ENCODE measurements at places on chromosomes 3 and 15.

- no peak for DNase-seq
Observed at GRCh38 chr3:127720161-127720823, 47.5 kb downstream of the ABTB1 start.

DNA sequence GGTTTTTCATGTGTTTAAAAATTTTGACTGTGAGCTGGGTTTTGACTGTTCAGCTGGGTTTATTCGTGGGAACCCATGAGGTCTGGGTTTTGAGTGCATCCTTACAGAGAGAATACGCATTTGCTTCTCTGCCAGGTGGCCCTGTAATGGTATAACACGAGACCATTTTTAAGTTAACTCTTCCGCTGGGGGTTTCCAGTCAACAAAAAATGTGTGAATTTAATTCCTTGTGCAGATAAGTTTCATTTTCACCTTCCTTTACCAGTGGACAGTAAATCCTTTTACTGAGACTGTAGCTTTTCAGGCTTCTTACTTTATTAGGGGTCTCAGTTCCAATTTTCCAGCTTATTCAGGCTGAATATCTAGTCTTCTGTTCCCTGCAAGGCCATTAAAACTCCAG, 149.6 kb downstream of the OPA1 start:
- DNase-seq, result no peak

DNA sequence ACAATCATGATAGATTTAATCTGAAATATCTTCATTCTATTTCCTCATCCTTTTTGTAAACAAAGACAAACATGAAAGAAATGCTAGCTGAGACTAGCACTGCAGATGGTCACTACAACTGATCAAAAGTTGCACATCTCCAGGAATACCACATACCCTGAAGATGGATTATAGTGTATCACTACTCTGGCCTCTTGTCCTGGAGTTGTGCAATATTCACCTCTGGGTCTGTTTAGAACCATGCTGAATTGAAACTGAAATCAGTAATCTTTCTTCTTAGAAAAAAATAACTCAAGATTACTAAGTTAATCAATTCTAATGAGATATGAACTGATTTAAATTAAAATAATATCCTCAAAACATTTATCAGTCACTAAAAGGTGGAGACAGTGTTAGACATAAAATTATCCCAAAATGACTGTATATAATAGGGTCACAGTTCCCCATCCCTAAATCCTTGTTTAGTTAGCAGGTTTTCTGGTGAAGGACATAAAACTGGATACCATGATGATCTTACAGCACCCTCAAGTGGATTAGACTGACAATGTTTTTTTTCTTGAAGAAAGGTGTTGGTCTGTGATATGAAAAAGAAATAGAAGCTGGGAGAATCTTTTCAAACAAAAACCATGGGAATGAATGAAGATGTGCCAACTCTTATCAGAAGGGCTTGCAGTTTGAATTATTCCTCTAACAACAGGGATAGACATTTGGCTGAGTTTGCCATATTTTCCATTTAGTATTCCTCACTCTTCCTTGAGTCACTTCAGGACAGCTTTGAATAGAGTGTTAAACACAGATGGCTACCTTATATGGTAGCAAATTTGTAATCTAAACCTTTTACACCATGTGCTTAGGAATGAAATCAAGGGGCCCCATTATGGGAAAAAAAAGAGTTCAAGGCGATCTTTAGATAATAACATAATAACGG, 7.1 kb upstream of the TTC14 start:
- DNase-seq, result no peak

DNA sequence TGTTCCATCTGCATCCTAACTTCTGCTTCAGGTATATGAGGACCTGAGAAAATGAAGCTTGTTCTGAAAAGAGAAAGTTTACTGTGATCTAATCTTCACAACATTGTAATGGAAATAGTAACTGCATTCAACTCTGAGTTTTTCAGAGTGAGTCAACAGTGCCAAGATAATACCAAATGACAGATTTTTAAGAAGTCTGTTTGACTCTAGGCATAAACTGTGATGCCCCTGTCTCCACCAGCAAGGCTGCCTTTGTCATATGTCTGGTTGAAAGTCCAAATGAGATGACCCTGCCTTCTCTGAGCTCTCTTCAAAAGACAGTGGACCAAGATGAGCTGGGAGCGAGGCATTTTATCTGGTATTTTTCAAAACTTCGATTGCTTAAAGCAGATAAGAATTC, 44.8 kb upstream of the B3GNT5 start:
- no peak for DNase-seq

- no peak for DNase-seq
Observed at GRCh38 chr3:11282250-11283138, 10.3 kb downstream of the ATG7 start.

- no peak for DNase-seq
Observed at GRCh38 chr3:8734137-8734878, 706 bp downstream of the CAV3 start.

- no peak for DNase-seq
Observed at GRCh38 chr15:96514607-96515285, 184.2 kb downstream of the NR2F2 start.

DNA sequence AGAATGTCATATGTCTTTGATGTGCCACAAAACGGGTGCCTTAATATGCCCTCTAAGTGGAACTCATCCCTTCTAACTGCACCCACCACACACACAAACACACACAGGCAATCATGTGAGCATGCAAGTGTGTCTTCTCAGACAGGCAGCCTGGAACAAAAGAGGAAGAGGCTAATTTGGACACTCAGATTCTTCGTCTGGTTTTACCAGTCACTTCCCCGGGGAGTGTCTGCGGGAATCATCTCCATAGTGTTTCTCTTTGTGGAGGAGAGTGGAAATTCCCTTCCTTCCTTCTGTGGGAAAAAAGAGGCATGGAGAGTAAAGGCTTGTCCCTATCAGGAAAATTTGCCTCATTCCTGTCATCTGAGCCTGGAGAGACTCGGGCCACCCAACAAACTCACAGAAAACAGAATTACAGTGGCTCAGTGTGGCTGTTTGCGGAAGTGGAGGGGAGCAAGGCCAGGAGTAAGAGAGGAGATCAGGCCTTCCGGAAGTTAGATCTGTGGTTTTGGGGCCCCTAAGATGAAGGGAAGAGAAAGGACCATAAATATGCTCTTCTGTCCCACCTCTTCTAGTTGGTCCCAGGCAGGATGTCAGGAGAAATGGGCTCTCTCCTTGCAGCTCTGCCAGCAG, 212.6 kb upstream of the SEMA6D start:
- DNase-seq, result no peak

DNA sequence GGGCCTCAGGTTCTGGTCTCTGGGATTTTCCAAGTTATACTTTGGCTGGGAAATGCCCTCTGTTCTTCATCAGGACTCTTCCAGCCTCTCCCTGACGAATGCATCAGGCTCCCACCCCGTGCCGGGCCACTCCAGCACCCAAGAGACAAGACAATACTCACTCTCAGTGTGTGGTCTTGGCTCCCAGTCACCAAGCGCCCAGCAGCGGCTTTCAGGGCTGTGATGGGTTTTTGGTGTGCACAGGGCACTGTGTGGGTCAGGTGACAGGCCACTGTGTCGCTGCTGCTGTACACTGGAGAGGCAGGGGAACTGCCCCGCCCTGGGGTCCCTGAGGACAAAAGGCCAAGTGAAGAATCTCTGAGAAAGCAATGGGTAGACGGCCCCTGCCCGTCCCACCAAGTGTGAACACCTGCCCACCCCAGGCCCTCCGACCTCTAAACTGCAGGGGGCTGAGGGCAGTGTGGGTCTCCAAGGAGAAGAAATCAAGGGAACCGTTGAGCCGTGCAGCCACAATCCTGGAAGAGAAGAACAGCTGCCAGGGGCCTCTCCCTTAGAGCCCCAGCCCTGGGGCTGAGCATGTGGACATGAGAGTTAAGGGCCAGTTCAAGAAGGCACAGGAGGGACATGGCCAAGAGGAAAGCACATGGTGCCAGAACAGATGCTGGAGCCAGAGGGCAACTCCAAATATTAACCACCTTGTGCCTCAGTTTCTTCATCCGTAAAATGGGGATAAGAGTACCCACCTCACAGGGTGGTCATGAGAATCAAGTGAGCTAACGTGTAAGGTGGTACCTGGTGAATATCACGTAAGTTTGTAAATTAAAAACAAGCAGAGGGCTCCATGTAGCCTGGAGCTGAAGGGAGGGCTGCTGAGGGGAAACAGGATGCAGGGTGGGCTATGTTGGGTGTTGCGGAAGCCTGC, 34.1 kb downstream of the PTPN23 start:
- no peak for DNase-seq

DNA sequence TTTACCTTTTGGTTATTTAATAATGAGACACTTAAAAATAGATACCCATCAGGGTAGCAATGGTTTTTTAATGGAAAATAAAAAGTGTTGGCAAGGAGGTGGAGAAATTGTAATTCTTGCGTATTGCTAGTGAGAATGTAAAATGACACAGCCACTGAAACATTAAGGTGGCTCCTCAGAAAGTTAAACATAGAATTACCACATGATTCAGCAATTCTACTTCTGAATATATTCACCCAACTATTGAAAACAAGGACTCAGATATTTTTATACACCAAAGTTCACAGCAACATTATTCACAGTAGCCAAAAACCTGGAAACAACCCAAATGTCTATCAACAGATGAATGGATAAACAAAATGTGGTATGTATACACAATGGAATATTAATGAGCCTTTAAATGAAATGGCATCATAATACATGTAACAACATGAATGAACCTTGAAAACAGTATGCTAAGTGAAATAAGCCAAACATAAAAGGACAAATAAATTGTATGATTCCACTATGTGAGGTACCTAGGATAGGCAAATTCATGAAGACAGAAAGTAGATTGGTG, 163.5 kb downstream of the IMPG2 start:
- no peak for DNase-seq

GRCh38 chr3:79767194-79767904, 449 bp downstream of the ROBO1 start:
- no peak for DNase-seq

- no peak for DNase-seq
Observed at GRCh38 chr3:187098923-187099512, 40.3 kb downstream of the RPL39L start.

All from activated CD4-positive, CD25-positive, alpha-beta regulatory T cell treated with anti-CD3 and anti-CD28 coated beads, Interleukin-2, amount 50 U/mL, for 72 hours (primary cell).